ENCODE measurements at places on chromosomes 3 and 15.

DNA sequence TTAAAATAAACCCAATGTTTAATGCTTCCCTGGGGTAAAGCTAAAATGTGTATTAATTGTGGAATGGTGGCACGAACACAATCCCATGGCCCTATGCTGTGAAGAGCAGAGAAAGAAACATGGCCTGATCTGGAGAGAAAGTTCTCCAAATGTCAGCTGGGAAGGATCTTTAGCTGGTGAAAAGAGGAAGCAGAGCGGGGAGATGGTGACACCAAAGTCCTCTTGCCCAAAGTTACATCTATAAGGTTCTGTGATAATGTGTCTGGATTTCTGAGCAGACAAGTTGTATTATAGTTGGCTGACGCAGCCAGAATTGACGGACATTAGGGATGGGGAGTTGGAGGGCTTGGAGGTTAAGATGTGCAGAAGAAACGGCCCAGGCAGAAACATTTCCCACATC, 196.2 kb downstream of the CHST2 start:
- DNase-seq, result no peak

DNA sequence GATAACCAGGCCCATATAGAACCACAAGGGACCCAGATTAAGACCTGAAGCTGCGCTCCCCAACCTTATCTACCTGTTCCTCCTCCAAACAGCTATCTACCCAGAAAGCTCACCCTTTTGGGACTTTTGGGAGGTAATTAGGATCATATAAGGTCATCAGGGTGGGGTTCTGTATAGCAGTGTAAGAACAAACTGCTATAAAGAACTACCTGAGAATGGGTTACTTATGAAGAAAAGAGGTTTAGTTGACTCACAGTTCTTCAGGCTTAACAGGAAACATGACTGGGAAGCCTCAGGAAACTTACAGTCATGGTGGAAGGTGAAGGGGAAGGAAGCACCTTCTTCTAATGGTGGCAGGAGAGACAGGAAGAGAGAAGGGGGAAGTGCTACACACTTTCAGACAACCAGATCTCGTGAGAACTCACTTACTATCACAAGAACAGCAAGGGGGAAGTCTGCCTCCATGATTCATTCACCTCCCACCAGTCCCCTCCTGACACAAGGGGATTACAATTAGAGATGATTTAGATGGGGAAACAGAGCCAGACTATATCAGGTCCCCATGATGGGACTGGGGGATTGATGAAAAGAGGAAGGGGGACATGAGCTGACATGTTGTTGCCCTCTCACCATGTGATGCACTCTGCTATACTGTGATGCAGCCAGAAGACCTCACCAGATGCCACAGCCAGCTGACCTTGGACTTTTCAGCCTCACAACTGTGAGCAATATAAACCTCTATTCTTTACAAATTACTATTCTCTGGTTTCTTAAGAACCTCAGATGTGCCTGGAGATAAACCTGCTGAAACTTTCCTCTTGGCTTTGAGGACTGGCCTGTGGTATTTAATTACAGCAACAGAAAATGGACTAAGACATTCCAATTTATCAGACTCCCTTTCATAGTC, 15.3 kb upstream of the FMN1 start:
- DNase-seq, result no peak

DNA sequence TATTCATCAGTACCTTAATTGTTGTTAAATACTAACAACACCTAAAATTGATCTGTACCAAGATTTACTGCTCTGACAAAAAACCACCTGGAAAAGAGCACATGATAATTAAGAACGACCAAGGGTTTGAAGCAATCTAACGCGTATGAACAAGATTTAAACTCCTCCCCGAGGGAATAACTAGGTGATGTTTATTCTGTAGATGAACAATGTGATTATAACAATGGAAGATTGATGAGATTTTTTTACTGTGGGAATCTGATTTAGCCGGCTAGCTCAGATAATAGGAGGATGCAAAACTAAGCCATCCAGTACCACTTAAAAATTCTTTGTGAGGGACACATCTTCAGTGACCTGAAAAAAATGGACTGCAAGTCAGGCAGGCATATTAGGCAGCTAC, 222.1 kb downstream of the FHIT start:
- no peak for DNase-seq

GRCh38 chr3:138684396-138684795, 75.8 kb downstream of the FAIM start:
- DNase-seq, result no peak

- DNase-seq, result no peak
These were observed 335.3 kb downstream of the IL20RB start for GRCh38 chr3:137293086-137293485.

DNA sequence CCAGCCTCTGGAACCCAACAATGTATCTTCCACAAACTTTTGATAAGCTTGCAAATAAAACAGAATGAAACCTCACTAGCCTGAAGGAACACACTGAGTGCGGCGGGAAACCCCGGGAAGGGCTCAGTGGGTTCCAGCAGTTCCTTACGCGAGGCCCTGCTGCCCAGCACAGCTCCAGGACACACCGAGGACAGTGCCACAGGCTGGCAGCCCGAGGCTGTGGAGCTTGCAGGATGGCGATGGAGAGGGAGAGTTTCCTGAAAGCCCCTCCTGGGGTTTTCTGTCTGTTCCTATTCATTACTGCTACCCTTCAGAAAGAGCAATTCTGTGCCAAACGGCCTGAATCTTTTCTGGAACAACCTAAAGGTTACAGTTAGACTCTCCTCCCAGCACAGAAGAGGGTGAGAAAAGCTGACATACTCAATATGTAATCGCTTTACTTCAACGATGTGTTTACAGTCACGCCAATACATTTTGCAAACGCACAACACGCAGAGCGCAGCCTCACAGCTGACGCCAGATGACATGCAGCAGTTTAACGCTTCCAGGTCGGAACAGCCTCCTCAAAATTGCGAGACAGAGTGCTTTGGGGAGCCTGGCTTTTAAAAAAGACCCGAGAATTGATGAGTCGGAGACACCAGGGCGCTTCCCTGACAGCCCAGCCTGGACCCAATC, 57.1 kb upstream of the RPL32 start:
- no peak for DNase-seq

DNA sequence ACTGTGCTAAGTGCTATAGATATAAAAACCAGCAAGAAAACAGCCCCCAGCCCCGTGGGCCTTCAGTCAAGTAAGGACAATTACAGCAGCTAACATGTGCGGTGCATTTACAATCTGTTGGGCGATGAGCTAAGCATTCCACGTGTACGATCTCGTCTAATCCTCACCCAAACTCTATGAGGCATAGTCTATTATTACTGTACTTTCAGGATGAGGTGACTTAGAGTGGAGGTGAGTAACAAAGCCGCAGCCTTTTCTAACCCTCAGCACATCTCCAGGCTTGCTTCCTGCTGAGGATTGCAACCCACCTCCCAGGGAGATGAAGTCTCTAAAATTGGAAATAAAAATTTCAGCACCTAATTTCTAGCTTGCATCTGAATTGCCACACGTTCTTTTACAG, 53.2 kb upstream of the MCF2L2 start:
- no peak for DNase-seq
